ENCODE measurements at places on chromosomes 16 and 17.

DNA sequence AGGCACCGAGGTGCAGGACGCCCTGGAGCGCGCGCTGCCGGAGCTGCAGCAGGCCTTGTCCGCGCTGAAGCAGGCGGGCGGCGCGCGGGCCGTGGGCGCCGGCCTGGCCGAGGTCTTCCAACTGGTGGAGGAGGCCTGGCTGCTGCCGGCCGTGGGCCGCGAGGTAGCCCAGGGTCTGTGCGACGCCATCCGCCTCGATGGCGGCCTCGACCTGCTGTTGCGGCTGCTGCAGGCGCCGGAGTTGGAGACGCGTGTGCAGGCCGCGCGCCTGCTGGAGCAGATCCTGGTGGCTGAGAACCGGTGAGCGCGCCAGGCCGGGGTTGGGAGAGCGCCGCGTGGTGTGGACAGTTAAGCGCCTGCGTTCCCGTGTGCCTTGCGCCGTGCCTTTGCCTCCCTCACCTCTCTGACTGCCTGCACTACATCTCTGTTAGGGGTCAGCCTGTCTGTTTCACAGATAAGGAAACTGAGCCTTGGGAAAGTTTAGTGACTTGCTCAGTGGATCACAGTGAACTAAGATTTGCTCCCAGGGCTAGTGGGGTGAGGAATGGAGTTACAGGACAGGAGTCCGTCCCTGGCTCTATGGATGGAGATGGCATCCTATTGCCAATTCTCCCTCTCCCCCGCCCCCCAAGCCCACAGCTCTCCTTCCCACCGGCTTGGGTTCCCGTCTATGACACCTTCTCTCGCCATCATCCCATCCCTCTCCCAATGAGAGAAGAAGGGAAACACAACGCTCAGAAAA lies 880 bp downstream of the SARM1 start:
- no peak for DNase-seq

DNA sequence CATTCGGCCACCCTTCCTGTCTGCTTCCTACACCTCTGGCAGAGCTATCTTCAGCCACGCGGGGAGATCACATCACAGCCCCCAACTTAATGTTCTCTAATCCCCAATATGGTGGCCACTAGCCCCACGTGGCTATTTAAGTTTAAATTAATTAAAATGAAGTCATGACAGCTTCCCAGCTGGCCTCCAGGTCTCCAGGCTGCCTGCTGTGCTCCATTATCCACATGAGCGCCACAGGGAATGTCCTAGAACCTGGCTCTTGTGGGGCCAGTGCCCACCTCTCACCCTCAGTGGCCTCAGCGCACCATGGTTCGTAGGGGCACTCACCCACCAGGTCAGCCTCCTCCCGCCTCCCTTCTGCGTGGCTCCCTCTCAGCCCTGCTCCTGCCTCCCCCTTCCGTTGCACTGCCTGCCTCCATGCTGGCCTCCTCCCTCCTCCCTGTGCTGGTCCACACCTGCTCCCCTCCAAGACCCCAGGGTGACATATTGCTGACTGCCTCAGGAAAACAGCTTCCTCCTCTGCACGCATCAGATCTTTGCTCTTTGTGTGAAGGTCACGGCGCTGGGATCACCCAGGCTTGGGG lies 47.7 kb downstream of the IRF8 start:
- DNase-seq, result no peak

- no peak for DNase-seq
These were observed 13.0 kb downstream of the CDH13 start for GRCh38 chr16:82639666-82640336.

DNA sequence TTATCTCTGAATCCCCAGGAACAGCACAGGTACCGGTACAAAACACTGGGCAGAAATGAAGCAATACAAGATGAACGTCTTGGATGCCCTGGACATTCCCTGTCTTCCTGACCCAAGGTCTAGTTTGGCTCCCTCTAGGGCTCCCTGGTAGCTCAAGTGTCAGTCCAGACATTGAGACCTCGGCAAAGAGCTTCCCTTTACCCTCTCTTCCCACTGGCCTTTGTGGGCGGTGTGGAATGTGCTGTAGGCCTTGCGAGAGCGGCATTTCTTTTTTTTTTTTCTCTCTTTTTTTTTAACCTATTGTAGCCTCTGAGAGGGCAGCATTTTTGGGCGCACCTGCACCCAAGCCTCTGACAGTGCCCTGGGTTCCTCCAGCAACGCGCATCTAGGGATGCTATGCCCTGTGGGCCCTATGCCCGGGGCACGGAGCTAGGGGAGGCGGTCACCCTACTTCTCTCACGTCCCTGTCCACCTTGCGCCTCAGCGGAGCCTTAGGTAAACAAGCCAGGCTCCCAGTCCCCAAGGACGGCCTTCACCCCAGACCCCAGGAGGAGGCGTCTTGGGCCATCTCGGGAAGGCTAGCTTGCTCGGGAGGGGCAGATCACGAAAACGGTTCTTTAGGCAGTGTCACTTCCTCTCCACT lies 1.2 kb upstream of the NFATC3 start:
- no peak for DNase-seq

- DNase-seq, result no peak
These were observed 63.7 kb downstream of the SIAH1 start for GRCh38 chr16:48321317-48322036.

- DNase-seq, result no peak
These were observed 51.2 kb upstream of the KDM8 start for GRCh38 chr16:27152121-27152520.

- no peak for DNase-seq
These were observed 42.9 kb upstream of the NUDT7 start for GRCh38 chr16:77679391-77679790.

DNA sequence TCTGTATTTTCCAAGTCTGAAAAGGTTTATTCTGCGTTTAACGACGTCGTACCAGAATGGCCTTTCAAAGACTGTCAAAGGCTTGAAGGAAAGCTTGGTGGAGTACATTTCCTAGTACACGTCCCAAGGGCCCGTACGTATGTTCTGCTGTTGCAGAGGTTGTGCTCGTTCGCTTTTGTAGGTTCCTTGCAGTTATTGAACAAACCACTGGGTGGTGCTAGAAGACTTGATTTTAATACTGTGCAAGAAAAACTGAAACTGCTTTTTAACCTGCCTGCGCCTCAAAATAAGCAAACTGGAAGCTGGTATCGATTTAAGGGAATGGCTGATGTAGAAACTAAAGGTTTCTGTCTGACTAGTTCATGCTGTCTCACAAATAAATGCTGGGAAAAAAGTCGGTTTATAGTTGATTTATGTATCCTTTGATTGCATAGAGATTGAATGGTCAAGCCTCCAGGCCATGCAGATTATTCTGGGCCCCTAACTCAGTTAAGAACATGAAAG lies 54.6 kb downstream of the USP10 start:
- no peak for DNase-seq
